ENCODE measurements at places on chromosomes 4 and X. TPM values are rescaled to one million over a fixed set of nuclear protein-coding genes. Genes with fewer than 3 reads are reported as not detected.

DNA sequence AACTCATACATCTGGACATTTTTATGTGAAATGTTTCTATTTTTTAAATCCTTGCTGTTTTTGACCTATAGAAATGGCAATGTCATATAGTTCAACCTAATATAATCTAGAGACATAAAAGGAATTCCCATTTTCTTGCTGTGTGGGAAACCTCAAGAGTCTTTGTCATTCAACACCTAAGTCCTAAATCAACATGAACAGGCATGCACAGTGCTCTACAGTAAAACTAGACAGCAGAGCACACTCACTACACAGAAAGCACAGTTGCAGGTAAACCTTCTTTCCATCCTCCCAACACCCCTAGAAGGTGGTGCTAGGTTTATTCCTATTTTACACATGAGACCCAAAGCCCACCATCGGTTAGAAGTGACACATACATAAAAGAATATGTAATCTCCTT, 79.1 kb upstream of the C1QTNF7 start:
- DNase-seq, result no peak

GRCh38 chr4:150207871-150208270, 129.6 kb downstream of the DCLK2 start:
- DNase-seq, result no peak

DNA sequence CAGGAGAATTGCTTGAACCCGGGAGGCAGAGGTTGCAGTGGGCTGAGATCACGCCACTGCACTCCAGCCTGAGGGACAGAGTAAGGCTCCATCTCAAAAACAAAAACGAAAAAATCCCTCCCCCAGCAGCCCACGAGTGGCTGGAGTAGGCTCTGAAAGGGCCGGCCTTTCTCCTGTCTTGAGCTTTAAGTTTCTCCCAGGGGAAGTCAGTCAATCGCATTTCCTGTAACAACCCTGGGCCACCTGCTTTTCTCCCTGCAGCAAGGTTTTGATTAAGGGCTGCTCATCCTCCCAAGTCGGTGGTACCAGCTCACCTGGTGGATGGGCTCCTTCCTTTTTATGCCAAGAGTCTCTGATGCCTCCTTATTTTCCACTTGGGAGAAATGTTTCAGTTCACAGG, 2.0 kb upstream of the NYX start:
- no peak for DNase-seq

Gene ARHGAP36
- not detected for polyA plus RNA-seq

DNA sequence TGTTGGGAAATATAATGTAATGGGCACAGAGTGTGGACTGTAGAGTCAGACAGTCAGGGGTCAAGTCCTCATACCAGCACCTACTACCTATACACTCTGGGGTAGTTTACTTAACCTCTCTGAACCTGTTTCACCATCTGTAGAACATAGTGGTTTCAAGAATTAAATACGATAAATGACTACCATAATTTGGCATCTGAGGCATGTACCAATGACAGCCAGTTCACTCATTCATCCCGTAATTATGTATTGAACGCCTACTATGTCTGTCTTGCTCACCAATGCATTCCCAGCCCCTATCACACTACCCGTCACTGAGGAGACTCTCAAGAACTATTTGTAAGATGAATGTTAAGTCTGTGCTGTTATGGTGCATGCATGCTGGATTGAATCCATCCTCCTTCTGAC, 2.0 kb upstream of the FGB start:
- DNase-seq, result no peak

- no peak for DNase-seq
These were observed 6.8 kb downstream of the PPARGC1A start for GRCh38 chr4:23882976-23883531.

DNA sequence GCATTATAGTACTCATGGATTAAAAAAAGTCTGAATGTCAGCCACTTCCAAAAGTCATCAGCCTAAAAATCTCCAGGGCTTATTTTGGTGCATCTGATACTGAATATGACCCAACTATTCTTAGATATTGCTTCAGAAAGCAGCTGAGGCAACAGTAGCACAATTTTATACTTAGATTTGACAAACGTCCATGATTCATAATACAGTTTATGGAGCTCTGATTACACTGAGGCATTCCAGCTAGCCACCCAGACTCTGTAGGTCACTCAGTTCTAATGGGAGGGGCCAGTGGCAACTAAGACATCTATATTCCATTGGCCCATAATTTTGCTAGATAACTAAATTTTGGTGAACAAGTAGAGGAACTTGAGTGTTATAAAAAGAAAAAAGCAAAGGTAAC, 10.3 kb downstream of the SPATA4 start:
- DNase-seq, result no peak

Gene CASP6
- 52.7 TPM for polyA plus RNA-seq

Gene AMOT
- polyA plus RNA-seq, result 0.33 TPM

Measured in keratinocyte (primary cell).